ENCODE measurements at places on chromosomes 4 and X.

DNA sequence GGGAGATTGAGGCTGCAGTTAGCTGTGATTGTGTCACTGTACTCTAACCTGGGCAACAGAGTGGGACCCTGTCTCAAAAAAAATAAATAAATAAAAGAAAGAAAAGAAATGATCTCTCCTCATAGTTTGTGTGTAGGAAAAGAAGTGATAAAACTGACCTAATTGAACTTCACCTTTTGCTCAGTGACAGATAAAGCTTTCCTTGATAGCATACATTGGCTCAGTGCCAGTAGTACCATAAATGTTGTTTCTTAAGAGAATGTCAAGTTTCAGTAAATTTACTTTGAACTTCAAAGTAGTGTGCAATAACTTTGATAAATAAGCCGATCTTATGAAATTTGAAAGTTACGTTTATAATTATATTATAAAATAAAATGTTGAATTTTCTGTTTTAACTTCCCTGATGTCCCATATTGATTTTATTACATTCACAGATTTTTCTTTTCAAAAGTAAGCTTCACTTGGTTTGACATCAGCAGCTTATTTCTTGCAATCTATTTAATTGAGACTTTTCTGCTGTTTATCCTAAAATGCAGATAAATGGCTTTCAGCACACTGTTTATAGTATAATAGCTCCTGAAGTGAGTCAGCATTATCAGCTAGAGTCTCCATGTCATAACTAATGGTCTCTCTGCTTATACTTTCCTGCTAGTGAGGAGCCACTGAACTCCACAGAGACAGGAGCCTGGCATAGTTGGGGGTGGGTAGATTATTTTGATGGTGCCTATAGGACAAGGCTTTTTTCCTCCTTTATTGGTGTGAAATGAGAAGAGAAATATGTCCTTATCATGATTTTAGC, 330.1 kb downstream of the BMPR1B start:
- no peak for DNase-seq

DNA sequence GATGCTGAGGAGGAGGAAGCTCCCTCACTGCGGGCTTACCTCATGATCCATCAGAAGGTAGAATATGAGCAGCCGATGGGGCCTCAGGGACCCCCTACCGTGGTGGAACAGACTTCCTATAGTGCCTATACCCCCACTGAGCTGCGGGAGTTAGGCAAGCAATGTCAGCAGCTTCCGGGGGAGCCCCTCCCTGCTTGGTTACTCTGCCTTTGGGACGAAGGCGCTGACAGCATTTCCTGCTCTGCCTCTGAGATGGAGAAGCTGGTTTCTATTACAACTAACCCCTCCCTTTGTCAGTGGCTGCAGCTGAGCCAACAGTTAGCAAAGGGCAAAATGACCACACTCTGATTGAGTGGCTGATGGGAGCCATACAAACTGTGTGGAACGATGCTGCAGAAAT, 430.7 kb downstream of the IDS start:
- peak; percentile 5 for DNase-seq

DNA sequence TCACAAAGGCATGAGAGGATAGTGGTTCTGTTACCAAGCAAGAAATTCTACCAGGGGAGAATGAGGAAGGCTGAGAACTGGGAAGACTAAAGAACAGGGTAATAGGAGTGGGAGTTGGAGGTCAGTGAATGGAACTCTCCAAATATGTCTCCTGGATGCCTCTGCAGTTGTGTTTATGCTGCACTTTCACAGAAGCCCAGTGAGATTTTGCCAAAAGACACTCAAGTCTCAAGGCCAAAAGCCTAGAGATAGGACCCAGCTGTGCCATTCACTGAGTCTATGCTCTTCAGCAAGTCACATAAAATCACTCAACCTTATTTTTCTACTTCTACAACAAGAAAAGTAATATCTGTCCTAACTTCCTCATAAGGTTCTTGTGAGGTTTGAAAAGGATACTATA, 285.4 kb downstream of the UNC5C start:
- DNase-seq, result no peak

DNA sequence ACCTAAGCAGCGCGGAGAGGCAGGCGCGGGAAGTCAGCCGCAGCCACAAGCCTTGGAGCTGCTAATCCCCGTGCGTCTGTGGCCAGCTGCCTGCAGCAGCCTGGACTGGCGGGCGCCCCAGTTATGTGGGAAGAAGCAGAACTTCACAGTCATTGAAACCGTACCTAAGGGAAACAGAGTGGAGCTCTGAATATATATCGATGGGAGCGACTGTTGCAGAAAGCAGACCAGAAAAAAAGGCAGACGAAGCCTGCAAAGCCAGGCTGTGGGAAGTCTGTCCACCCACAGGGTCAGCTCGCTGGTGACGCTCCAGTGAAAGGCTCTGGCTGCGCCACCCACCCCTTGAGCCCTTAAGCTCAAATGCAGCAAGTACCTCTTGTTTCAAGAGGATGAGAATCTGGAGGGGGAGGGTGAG, 24.7 kb downstream of the KCNE5 start:
- no peak for DNase-seq

- DNase-seq, result no peak
Measured at GRCh38 chr4:38106886-38107514, 146.8 kb downstream of the PTTG2 start.

- DNase-seq, result no peak
Measured at GRCh38 chr4:94454405-94454804, 2.7 kb downstream of the PDLIM5 start.

GRCh38 chr4:168723020-168723419, 226.2 kb downstream of the PALLD start:
- no peak for DNase-seq

DNA sequence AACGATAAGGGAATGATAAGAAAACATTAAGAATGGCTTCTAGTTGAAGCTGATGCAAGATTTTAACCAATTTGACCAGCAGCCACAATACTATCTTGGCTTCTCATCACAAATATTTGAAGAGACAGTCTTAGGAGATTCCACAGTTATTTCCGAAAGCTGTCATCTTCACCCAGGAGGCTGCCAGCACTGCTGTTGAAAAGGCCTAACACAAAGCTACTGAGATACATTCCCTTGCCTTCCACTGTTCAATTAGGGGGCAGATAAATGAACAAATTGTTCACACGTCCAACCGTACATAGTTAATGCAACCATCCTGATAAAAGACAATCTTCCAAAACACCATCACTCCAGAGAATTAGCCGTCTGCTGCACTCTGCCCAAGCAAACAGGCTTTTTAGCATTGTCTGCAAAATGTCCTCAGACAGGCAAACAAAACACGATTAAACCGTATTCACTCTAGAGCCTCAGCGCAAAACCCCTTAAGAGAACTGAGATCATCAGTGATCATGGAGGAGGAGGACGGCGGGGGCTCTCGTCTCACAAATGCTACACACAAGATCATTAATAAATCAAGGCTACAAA, 189.8 kb upstream of the PSAPL1 start:
- no peak for DNase-seq

DNA sequence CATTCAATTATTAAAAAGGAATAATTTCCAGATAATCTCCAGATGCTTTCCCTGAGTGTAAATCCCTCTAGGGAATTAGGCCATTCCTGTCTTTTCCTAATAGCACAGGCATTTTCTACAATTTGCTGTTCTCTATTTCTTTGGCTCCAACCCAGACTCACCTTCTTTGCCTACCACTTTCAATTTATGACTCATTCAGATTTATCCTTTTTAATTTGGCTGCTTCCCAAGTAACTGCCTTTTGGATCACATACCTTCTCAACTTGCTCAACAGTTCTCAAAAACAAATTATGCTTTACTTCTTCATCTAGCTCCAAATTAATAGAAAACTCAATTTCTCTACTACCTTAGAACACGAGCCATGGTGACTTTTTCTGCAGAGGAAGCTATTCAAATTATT, 1166.3 kb upstream of the PCDH7 start:
- DNase-seq, result no peak

GRCh38 chr4:56182356-56182755, 204.9 kb downstream of the AASDH start:
- no peak for DNase-seq

DNA sequence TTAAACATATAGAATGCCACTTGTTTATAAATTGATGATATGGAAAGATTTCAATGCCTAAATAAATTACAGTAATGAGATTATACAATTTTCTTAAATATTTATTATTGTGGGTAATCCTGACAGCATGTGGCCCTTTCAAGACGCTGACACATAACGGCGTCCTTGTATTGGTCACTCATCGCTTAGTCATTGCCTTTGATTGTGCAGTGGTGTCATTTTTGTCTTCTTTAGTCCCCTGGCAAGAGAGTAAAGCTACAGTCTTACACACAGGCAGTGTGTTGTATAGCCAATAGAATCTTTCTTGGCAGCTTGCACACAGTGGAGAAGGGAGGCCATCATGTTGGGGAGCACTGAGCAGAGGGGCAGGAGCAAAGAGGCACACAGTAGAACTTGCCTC, 361.8 kb upstream of the GALNT7 start:
- DNase-seq, result no peak

GRCh38 chrX:23937100-23937499, 29.3 kb downstream of the CXorf58 start:
- DNase-seq, result no peak

DNA sequence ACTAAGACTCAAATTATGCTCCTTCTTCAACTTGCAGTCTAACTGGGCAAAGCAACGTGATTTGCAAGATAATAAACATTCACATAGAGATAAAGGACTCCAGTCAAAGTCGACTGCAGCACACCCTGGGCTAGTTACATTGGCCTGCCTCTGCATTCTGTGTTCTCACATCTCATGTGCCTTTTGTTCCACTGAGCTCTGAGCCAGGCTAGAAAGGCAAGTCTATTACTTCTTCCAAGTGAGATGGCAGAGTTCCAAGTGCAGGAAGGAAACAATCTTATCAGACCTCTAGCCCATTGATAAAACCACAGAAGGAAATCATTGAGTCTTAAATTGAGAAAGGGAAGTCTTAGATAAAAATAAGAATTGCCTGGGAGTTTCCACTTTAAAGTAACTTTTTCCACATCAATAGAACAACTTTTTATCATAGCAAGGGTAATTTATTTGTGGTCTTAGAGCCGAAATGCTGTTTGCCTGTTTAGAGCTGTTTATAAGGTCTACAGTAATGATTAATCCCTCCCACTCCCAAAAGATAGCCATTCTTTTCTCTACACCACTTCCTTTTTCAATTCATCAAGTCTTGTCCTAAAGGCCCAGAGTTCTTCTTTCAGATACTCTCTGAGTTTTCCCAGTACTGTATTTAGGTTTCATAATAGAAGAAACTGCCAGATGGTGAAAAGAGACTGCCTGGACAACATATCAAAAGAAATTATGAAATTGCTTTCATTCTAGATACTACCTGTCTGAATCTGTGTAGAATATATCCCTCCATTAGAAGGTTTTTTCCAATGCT, 200.2 kb downstream of the GUCY2F start:
- no peak for DNase-seq

- no peak for DNase-seq
Measured at GRCh38 chr4:86890790-86891189, 1.4 kb downstream of the C4orf36 start.

- DNase-seq, result no peak
Measured at GRCh38 chr4:152640058-152640921, 39.5 kb downstream of the TMEM154 start.

- DNase-seq, result no peak
Measured at GRCh38 chr4:152106781-152107321, 346.0 kb upstream of the GATB start.

- no peak for DNase-seq
Measured at GRCh38 chrX:9786798-9787635, 788 bp downstream of the SHROOM2 start.

DNA sequence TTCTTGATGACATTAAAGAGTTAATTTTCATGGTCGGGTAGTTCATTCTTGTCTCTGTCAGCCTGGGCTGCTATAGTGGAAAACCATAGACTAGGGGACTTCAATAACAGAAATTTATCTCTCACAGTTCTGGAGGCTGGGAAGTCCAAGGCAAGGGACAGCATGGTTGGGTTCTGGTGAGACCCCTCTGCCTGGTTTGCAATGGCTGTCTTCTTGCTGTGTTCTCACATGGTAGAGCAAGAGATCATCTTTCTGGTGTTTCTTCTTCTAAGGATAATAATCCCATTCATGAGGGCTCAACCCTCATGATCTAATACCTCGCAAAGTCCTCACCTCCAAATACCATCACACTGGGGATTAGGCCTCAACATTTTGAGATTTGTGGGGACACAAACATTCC, 50.1 kb downstream of the RHOH start:
- no peak for DNase-seq

GRCh38 chrX:116277351-116278225, 107.0 kb downstream of the AGTR2 start:
- no peak for DNase-seq

- peak; percentile 89 for DNase-seq
Measured at GRCh38 chr4:141652161-141652778, 15.9 kb downstream of the IL15 start.

DNA sequence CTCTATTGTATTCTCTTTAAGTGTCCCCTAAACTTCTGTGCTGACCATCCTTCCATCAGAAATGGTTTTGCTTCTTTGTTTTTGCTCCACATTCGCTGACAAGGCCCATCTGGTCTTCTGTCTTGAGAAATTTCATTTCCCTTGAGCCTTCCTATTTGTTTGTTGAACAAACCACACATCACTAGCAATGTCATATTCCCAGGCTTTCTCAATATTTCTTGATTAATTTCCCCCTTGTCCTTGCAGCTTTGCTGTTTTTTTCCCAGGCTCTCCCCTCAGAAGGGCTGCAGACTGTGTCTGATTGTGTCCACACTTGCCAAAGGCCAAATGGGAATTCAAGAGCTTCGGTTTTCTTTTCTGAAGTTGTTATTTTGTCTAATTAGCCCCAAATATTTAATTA, 158.9 kb downstream of the MID1IP1 start:
- no peak for DNase-seq

DNA sequence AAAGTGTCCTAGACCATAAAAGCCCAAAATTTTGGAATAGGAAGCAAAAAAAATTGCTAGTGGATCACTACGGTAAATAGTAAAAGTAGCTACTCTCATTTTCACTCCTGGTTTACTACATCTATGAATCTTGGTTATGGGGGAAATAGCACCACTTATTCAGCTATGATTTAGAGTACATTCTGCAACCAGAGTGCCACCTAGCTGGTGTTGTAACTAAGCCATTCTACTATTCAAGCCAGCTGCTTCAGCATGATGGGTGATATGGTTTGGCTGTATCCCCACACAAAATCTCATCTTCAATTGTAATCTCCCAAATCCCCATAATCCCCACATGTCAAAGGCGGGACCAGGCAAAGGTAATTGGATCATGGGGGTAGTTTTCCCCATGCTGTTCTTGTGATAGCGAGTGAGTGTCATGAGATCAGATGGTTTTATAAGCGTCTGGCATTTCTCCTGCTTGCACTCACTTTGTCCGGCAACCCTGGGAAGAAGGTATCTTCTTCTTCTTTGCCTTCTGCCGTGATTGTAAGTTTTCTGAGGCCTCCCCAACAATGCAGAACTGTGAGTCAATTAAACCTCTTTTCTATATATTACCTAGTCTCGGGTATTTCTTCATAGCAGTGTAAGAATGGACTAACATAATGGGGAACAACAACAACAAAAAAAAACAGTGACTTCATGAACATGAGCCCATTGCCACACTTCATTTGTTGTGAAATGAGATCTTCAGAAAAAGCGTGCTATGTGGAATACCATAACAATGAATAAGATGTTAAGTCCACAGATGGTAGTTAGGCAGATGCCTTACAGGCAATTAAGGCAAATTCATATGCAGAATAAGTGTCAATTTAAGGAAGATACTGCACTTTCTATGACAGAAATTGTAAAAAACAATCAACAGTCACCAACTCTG, 280.1 kb downstream of the PABPC4L start:
- no peak for DNase-seq

- DNase-seq, result no peak
Measured at GRCh38 chrX:40108959-40109287, 11.2 kb upstream of the BCOR start.

GRCh38 chrX:288561-288991, 7.4 kb downstream of the PLCXD1 start:
- no peak for DNase-seq

- no peak for DNase-seq
Measured at GRCh38 chrX:17812763-17813162, 48.3 kb downstream of the RAI2 start.
